ENCODE measurements at places on chromosomes 1 and 21.

DNA sequence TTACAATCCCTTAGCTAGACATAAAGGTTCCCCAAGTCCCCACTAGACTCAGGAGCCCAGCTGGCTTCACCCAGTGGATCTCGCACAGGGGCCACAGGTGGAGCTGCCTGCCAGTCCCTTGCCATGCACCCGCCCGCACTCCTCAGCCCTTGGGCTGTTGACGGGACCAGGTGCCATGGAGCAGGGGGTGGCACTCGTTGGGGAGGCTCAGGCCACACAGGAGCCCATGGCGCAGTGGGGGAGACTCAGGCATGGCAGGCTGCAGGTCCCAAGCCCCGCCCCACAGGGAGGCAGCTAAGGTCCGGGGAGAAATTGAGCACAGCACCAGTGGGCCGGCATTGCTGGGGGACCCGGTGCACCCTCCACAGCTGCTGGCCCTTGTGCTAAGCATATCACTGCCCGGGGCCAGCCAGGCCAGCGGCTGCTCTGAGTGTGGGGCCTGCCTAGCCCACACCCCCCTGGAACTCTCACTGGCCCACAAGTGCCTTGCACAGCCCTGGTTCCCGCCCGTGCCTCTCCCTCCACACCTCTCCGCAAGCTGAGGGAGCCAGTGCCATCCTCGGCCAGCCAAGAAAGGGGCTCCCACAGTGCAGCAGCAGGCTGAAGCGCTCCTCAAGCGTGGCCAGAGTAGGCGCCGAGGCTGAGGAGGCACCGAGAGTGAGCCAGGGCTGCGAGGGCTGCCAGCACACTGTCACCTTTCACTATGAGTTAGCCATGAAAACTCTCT is 117.8 kb downstream of the LIPI start:
- DNase-seq: no peak

GRCh38 chr21:19807201-19807600 is 1191.0 kb upstream of the NCAM2 start:
- DNase-seq: no peak

- DNase-seq: peak; percentile 54
These were observed 8.1 kb upstream of the LEFTY1 start for GRCh38 chr1:225896937-225897549.

- DNase-seq: no peak
These were observed 29.1 kb upstream of the PLA2G4A start for GRCh38 chr1:186799689-186800054.

DNA sequence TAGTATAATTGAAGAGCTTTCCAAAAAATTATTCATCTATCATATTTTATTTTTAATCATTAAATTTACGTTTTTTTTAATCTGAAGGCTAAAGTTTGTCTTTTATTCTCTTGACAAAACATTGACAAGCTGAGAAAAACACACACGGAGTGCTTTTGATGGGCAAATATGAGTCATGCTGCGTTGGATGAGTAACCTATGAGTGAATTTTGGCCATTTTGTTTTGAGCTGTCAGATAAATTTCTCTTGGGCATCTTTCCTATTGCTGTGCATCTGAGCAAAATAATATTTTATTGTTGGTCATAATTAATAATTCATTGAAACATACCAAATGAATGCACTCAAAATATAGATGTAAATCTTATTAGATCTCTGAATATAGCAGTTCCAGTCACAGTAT is 1144.1 kb upstream of the ADGRL2 start:
- no peak for DNase-seq

- no peak for DNase-seq
These were observed 32.3 kb downstream of the RAB3GAP2 start for GRCh38 chr1:220239966-220240365.

- DNase-seq: peak; percentile 44
These were observed at the start of gene SLC6A9 for GRCh38 chr1:44031252-44032169. Gene SLC6A9, minus strand, starts transcription at chr1:44031462. Its CDS starts 7,185 bp downstream, at chr1:44024277.

DNA sequence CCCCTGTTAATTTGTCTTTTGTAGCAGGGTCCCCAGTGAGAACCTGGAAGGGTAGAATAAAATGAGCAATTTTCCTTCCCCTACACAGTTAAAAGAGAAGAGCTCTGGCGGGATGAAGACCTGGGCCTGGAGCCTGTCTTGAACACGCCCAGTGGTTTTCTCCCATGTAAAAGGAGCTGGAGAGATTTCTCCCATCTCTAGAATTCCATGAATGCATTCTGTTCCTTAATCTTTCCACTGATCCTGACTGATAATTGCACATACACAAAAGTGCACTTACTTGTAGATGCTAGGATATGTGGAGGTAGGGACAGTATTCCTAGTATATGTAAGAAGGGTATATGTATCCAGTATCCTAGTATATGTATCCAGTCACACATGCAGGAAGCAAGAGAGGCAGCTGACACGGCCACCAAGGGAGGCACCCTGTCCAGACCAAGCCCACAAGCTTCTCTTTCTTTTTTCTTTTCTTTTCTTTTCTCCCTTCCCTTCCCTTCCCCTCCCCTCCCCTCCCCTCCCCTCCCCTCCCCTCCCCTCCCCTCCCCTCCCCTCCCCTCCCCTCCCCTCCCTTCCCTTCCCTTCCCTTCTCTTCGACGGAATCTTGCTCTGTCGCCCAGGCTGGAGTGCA is 11.9 kb upstream of the PKNOX1 start:
- DNase-seq: no peak

DNA sequence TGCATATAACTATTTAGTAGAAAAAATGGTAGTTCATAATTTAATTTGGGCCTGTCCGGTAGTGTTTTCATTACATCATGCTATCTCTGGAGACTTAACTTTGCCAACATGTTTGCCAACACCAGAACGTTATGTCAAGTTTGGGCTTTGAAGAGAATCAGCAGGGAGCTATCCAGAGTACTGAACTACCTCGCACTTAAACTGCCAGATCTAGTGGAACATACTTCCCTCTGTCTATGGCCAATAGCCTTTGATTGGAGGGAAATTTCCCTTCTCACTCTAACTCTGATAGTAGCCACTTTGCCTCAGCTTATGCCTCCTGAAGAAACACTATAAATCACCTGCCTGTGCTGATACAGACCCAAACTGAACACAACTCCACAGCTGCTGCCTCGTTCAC is 10.0 kb downstream of the LRRC53 start:
- no peak for DNase-seq

DNA sequence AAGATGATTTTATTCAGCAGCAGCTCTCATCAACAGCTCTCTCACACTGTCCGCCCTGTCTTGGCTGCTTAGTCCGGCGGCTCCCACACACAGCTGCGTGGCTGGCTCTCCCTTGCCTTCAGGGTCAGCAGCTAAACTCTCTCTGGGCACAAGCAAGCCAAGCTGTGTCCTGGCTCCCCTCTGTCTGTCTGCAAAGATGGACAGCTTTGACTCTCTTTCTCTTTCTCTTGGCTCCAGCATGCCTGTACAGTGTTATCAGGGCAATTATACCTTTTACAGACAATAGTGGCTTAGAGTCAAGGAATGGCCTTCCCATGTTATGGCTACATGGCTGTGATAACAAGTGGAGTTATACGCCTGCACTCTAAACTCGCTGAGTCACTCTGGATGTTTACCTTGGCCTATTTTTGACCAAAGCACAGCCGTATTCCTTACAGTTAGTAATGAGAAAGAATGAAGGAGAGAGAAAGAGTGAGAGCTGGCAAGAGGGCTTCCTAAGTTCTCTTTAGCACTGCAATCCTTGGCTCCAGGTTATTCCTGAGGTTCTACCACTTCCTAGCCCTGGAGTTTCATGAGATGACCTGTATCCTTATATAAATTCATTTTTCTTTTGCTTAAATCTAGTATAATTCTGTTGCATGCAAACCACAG is 59.9 kb upstream of the ZSWIM5 start:
- no peak for DNase-seq

DNA sequence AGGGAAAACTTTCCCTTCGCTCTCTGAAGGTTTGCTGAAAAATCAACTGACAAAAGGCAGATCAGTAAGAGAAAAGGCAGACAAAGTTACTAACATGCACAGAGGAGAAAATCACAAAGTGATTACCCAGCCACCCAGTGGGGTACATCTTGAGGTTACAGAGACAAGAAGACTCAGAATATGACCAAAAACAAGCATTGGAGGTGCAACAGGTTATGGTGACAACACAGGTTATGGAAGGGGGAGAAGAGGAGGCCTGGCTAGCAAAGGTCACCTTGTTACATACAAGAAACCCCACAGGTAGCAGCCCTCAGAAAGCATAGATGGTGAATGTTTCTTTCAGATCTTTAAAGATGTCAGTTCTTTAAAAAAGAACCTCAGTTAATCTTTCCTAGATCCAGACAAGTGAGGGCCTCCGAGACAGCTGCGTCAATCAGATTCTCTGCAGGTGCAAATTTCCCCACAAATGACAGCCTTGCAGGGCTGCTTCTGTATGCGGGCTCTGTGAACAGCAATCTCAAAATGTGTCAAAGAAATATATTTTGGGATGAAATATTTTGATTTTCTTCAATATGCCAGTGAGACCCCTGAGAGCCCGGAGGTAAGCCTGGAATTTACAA is 207.6 kb upstream of the RAB4A start:
- DNase-seq: no peak

DNA sequence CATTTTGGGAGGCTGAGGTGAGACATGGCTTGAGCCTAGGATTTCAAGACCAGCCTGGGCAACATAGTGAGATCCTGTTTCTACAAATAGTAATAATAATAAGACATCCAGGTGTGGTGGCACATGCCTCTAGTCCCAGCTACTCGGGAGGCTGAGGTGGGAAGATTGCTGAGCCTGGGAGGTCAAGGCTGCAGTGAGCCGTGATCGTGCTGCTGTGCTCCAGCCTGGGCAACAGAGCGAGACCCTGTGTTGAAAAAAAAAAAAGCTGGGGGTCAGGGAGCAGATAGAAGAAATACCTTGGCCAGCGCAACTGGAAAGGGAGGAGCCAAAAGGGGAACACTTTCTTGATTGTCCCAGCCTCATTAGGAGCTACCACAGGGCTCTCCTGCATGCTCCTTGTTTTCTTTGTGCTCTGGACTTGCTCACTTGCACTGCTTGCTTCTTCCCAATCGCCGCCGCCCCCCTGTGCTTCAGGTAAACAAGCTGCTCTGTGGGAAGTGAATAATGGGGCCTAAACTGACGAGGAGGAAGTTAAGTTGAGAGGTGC is 31.1 kb downstream of the PBX1 start:
- DNase-seq: no peak

GRCh38 chr1:87702455-87702854 is 373.8 kb downstream of the LMO4 start:
- DNase-seq: no peak

GRCh38 chr1:168518201-168518689 is 25.6 kb downstream of the XCL2 start:
- no peak for DNase-seq

- no peak for DNase-seq
These were observed 104.7 kb downstream of the DISC1 start for GRCh38 chr1:231731268-231731667.

GRCh38 chr1:239733995-239734394 is 347.6 kb downstream of the CHRM3 start:
- no peak for DNase-seq

DNA sequence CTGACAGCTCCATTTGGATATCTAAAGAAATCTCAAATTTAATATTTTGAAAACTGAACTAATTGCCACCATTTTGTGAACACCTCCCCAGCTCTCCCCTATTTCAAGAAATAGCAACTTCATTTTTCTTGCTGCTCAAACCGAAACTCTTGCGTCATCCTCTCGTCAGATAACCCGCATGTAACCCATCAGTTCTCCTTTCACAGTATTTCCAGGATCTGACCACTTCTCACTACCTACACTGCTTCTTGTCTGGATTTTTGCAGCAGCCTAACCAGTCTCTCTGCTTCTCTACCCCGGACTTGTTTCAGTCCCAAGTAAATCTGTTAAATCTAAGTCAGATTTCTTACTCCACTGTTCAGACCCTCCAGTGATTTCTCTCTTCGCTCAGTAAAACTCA is 75.6 kb downstream of the MTR start:
- no peak for DNase-seq

DNA sequence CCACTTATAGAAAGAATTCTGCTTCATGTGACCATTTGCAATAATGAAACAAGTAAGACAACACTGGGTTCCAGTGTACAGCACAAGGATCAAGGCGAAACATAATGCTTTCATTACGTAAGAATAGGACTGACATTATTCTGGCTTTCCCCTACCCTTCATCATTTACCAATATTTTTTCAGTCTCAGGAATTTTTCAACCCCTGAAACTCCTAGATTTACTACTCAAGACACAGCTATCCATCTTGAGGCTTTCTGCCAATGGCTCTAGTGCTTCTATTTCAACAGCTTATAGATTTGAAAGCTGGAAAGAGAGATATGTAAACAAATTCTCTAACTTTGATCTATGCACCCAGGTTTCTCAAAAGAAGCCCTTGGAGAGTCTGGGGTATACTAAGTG is 48.4 kb downstream of the WLS start:
- no peak for DNase-seq

- no peak for DNase-seq
These were observed 75.1 kb downstream of the PHTF1 start for GRCh38 chr1:113684153-113684541.

DNA sequence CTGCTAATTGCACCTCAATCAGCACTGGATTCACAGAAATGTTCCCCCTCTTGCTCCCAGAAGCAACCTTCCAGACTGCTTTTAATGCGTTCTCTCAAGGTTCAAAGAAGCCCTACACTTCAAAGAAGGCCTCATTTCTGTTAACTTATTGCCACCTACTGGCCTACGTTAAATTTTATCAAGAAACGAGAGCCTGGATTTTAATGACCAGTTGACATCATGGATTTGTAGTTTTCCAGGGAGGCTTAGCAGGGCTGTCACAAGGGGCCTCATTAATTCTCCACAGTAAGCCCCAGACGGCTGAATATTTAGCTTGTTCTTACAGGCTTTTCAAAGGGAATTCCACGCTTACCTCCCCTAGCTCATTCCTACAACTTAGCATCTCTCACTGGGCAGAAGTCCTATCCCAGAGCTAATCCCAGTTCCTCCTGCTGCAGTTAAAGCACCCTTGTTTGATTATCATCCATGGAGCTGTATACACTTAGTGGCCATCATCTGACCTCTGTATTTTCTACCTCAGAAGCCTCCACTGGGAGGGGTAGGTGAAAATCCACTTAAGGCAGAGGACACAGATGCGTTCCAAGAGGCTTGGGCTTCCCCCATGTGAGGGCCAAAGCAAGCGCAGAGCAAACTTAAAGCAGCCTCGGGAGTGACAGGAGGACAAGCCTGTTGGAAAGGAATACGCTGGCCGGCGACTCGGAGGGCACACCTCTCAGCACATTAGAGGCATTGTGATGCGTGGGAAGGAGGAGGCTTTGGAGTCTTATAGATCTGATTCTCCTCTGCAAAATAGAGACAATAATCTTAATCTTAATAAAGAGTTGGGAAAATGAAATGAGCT is 32.2 kb upstream of the CYP4X1 start:
- DNase-seq: no peak

DNA sequence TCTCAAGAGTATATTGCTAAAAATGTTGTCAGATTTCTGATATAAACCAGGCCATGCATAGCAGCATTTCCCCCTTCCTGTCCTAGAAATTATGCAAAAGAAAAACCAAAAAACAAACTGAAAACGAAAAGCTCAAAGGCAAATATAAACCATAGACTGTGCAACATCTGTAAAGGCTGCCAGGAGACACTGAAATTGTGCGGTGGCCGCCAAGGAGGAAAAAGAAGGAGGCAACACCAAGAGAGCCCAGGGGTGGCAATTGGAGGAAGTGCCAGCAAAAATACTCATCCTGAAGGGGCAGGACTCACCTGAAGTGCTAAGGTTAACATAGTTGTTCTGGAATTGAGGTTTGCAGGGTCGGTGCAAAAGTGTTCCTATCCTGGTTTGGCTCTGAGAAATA is 92.0 kb downstream of the RWDD3 start:
- DNase-seq: no peak

- peak; percentile 40 for DNase-seq
These were observed 80.9 kb downstream of the COLGALT2 start for GRCh38 chr1:183956559-183957188.

Measured in activated CD4-positive, CD25-positive, alpha-beta regulatory T cell treated with anti-CD3 and anti-CD28 coated beads, Interleukin-2, amount 50 U/mL, for 72 hours (primary cell).